ENCODE measurements at places on chromosomes 3 and 15.

DNA sequence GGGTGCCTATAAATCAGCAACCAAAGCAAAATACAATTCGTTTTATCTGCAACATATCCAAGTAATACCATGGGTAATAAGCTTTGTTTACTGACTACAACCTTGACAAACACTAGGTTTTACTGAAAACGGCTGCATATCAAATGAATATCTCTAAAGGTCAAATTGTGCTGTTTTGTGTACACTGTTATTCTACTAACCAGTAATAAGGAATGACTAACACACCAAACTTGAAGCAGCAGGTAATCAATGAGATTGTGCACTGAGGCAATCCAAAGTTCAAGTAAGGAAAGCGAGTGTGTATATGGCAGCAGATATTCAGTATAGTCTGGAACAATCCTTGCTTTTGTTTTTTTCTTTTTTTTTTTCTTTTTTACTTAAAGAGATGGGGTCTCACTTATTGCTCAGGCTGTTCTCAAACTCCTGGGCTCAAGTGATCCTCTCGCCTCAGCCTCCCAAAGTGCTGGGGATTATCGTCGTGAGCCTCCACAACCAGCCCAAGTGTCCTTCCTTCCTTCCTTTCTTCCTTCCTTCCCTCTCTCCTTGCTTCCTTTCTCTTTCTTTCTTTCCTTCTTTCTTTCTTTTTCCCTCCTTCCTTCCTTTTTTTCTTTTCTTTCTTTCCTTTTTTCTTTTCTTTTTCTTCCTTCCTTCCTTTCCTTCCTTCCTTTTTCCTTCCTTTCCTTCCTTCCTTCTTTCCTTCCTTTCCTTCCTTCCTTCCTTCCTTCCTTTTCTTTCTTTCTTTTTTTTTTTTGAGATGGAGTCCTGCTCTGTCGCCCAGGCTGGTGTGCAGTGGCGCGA, 34.9 kb downstream of the AP3S2 start:
- no peak for DNase-seq

DNA sequence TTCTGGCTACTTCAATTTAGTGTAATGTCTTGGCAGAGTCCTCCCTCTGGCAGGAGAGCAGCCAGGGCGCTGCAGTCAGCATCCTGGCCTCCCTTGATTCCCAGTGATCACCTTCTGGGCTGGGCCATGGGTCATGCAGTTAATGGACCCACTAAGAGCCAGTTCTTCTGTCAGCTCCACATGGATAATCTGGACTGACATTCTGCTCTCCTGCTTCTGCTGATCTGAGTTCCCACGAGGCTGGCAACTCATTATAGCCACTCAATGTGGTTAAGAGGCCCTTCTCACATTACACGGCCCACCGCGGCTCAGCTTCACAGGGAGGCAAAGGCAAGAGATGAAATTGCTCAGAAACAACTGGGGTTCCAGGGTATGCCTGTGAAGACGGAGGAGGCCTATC, 94.0 kb downstream of the WDR76 start:
- DNase-seq = no peak

DNA sequence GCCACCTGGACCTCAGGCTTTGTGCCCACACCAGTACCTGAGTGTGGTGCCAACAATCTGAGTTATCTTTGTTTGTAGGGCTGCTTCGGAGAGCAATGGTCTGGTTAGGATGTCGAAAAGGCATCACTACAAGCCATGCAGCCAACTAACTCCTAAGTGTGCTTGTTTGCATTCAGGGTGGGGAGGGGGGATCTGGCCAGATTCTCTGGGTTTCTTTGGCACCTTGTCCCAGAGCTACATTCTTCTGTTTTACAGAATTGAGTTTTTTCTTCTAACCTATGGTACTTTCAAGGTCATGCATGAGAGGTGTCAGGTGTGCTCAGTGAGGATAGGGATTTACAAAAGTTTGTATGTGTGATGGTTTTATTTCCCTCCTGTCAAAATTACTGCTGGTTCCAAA, 391.4 kb upstream of the RARB start:
- DNase-seq = no peak

DNA sequence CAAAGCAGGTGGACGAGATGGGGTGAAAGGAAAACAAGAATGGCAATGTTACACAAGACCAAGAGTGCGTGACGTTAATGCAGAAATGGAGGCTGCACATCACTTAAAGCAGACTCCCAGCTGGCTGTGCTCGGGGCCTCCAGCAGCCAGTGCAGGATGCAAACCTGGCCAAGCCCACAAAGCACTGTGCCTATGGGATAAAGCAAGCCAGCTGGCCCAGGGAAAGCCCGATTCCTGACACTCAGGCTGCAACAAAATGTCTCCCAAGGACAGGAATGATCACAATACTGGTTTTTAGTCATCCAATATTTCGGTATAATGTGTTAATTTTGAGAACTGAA, 86.2 kb downstream of the SEC22A start:
- no peak for DNase-seq

- no peak for DNase-seq
Observed at GRCh38 chr3:12175844-12176453, 17.2 kb upstream of the TIMP4 start.

DNA sequence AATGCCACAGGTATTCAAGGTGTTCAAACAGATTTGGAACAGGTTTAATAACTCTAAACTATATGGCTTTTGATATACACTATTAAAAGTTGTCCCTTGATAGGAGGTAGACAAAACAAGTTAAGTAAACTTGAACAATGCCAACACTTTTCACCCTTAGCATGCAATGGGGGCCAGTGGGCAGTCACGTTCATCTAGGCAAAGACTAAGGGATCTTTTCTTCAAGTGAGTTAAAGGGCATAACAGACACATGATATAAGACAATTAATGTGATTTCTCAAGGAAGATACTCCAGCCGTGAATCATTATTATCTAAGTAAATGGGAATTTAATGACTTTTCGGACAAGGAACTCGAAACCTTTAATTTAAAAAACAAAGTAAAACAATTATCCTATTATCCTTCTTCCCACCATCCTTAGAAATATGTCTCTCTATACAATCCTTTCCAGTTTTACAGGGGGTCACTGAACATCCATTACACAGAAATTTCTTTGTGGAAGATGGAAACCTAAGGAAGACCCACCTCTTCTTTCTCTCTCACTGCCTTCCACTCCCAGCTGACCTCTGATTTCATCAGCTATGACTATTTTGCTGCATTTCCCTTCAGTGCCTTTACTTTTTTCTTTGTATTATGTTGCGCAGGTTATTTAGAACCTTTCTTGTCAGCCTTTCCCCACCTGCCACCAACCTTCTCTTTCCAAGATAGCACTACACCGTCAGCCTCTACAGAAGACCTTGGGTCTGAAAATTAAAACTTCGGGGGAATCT, 1.5 kb downstream of the CLDN1 start:
- no peak for DNase-seq

DNA sequence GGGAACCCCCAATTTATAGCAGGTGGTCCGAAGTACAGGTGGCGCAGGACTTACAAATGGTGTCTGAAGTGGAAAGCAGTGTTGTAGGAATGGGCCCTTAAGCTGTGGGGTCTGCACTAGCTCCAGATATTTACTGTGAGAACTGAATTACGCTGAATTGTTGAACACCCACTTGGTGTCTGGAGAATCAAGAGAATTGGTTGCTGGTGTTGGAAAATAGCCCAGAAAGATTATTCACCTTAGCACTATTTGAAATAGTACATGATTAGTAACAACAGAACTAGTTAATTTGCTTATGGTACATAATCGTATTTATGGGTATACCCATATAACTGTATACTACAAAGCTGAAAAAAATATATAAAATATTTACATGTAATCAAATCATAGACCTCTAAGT, 64.8 kb downstream of the ADAM10 start:
- no peak for DNase-seq

DNA sequence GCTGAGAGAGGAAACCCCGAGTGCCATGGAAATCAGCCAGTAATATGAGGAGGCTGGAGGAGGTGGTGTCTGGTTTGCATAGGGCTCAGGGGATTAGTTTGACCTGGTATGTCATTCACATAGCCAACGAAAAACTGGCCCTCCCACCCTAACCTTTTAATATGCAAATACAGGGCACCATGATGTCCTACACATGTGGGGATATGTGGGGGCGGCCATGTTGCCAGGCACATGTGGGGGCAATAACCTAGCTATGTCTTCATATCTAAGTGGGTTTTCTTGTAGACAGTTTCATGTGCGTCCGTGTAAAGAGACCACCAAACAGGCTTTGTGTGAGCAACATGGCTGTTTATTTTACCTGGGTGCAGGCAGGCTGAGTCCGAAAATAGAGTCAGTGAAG, 110.1 kb downstream of the MOBP start:
- no peak for DNase-seq

DNA sequence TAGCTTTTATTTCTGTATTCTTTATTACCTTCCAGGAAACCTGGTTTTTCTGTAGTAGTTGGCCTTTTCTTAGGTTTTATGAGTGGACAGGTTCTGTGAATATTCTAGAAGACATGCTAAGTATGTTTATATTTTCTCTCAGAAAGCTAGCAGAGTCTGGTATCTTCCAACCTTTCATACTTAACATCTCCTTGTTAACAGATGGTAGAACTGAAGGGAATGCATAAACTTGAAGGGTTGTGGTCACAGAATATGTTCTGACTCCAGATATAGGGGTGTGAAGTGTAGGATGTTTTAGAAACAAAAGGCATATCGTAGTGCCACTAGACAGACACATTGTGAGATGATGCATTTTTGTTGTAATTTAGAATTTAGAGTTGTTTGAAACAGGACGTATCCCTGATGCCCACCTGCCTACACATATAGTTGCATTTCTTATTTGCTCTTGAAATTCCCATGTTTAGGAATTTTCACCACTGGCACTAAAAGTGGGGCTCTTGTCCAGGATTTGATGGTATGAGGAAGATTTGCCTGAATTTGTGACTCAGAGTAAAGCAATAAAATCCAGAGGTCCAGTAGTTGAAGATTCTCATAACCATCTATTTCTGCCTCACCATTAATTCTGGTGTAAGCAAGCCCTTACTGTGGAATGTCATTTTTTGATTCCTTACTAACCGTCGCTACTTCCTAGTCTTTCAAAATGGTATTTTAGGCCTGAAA, 274.5 kb downstream of the FEZF2 start:
- DNase-seq = no peak

GRCh38 chr3:136247436-136247835, 2.7 kb upstream of the PCCB start:
- DNase-seq = no peak

DNA sequence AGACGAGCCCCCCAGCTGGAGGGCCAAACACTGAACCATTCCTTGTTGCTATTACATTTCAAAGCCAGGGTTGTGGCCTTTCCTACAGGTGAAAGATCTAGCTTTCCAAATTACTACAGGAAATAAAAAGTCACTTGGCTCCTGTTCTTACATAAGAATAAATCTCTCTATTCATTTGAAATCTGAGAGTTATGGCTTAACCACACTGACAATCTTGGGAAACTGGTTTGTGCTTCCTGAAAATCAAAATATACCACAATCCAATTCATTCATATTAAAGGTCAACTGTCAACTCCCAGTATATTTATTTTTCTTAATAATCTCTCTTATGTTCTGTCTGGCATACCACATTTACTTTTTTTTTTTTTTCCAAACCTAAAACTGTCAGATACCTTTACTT, 103.7 kb upstream of the LMOD3 start:
- DNase-seq = no peak
